Activated CD4-positive, alpha-beta T cell treated with anti-CD3 and anti-CD28 coated beads, Interleukin-2, amount 10 ng/mL, durations not matched to agents 7 days and 5 days (primary cell): ENCODE measurements at places on chromosomes 1 and 21. TPM values are rescaled to one million over a fixed set of nuclear protein-coding genes. Genes with fewer than 3 reads are reported as not detected.

DNA sequence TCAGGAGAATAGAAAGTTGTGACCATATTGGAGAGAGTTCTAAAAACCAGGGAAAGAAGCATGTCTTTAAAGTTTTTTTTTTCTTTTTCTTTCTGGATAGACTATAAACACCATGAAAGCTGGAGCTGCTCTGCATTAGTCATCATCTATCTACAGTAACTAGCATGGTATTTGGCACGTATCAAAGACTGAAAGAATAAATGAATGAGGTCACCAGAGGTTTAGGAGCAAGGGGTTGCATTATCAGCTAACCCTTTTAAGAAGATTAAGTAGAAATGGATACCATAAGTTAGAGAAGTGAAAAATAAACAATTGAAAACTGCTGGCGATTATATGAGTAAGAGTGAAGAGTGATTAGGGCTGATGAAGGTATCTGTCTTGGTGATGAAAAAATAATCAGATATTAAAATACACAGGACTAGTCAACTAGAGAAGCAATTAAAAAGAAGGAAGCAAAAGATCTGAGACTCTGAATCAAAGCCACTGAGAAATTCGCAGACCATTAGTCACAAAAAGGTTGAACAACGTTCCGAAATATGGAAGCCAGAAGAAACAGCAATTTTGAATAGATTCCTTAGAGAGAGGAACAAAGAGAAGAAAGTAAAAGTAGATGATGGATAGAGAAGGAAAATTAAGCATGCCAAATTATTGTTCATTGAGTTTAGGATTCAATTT lies 536.4 kb downstream of the DPYD start:
- DNase-seq: no peak

DNA sequence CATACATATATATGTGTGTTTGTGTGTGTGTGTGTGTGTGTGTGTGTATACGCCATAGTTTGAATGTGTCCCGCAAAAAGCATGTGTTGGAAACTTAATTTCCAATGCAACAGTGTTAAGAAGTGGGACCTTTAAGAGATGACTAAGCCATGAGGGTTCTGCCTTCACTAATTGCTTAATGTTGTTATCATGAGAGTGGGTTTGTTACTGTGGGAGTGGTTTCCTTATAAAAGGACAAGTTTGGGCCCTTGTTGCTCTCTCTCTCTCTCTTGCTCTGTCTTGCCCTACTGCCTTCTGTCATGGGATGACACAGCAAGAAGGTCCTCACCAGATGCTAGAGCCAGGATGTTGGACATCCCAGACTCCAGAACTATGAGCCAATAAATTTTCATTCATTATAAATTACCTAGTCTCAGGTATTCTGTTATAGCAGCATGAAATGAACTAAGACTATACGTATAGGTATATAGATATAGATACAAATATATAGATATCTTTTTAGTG lies 103.8 kb upstream of the ZC3H11B start:
- DNase-seq: no peak

GRCh38 chr1:235105051-235106043 lies 23.3 kb downstream of the TOMM20 start:
- peak; percentile 30 for DNase-seq

DNA sequence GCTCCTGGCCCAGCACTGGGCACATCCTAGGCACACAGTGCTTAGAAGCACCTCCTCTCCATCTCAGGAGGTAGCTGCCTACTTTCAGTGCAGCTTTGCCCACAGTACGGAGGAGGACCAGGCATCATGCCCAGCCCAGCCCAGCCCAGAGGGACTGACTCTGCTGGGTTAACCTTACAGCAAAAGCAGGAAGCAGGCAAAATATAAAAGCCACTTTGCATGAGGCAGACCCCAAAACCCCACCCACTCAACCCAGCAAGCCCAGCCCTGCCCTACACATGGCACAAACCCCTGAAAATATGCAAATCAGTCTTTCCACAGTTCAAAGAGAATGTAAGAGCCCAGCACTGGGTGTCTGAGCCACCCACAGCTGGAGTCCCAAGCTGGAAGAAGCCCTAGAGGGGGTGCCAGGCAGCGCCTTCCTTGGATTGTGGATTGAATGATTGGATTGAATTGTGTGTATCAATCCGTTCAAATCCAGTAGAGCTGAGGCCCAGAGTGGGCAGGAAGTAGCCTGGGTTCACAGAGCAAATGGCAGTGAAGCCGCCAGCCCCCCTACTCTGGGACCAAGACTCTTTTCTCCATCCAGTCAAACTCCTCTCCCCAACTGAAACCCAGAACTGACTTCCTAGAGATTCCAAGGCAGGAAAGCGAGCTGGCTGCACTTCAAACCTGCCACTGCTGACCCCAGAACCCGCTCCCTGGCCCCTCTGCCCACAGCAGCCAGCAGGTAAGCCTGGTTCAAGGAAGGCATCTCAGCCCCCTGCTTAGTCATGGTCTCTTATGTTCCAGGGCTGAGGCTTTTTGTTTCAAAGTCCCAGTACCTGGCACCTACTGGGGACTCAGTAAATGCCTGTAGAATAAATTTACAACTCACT lies 117.7 kb downstream of the LACTBL1 start:
- no peak for DNase-seq

DNA sequence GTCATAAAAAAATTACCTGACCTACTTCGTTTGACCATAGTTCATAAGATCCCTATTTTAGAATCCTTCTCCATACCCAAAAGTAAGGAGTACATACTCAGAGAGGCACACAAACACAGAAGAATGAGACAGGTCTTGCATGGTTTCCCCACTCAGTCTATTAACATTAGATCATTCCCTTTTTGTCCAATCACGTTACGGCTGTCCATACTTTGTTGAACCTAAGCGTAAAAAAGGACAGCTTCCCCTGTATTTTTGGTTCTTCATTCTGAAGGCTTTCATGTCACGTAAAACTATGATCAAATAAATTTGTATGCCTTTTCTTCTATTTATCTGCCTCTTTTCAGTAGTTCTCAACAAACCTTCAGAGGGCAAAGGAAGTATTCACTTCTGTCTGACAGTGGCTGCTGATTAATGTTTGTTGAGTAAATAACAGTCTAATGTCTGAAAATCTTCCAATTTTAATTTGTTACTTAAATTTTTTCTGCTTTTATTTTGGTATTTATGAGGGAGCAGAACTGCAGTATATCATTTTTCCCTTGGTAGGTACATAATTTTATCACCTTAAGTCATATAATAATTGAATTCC lies 16.4 kb downstream of the PKN2 start:
- DNase-seq: no peak

DNA sequence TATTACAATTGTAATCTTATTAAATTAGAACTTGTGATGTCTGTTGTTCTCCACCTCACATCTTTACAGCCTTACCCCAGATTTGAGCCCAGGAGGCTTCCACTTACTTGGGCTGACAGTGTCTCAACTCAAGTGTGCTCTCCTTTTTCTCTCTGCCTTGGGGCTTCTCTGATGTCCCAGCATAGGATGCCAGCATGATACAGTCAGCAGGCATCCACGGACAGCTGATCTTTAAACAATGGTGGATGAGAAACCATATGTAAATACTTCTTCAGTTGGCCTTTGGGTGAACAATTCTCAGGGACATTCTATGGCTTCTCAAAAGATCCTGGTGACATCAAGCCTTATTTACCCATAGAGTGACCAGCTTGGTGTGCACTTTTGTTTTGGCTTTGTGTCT lies 107.6 kb upstream of the GORAB start:
- no peak for DNase-seq

- DNase-seq: no peak
Observed at GRCh38 chr1:17093822-17094393, 25.3 kb downstream of the PADI2 start.

- no peak for DNase-seq
Observed at GRCh38 chr1:58487002-58487401, 59.5 kb downstream of the OMA1 start.

DNA sequence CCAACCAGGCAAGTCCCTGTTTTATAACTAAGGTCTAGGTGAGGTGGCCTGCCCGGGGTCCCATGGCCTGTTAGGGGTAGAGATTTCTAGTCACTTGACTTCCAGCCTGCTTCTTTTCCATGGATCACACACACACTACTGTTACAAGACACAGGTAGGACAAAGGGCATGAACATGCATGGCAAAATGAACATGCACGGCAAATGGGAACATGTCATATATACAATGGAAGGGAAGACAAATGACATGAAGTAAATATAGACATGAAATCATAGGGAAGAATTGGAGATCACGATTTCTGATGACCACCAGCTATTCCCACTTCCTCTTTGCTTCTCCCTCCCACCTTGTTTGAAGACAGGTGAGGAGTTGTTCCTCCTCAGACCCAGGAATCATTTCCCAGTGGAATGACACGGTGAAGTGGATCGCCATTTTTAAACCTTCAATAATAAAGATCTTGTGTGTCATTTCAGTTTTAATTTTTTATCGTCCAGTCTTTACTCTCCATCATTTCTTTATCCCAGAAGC lies 47.6 kb upstream of the ATF3 start:
- DNase-seq: no peak

- DNase-seq: no peak
Observed at GRCh38 chr1:220887202-220887519, 7.9 kb downstream of the HLX start.

DNA sequence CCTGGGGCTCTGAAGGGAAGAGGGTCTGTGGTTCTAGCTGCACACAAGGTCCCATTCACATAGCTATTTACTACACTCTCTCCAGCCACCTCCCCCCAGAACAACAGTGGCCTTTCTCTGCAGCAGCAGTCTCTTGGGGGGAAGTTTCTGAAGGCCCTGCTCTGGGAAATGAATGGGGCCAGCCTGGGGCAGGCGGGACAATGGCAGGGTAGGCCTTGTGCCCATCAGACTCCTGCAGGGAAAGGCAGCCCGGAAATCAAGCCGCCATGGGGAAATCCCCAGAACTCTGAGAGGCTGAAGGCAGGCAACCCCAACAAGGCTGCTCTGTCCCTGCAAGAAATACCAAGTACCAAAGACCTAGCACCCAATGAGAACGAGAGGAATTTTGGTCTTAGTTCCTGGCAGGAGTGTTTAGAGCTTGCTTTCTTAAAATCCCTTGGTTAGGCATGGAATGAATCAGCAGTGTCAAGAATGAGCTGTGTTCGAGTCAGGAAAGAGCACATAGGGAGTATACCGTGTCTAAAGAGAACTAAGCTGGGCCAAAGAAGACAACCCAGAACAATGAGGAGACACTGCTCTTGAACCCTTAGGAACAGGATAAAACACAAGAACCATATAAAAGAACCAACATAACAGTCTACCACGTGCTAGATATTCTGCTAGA lies 11.3 kb downstream of the ARHGEF11 start:
- DNase-seq: no peak

GRCh38 chr1:228782662-228783417 lies 47.6 kb downstream of the RHOU start:
- no peak for DNase-seq

DNA sequence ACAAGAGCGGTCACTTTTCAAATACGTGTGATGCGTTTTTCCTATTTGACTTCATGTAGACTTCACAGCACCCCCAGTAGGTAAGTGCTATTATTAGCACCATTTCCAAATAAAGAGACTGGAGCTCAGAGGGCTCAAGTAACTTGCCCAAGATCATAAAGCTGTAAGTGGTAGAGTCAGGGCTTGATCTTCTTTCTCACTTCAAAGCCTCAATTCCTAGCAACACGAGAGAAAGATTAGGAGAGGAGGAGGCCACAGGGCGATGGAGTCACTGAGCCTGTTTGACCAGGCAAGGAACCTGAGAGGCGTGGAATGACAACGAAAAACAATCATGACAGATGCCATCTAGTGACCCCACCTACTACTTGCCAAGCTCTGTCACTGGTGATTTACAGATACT lies 181.0 kb downstream of the FOXD2 start:
- no peak for DNase-seq

DNA sequence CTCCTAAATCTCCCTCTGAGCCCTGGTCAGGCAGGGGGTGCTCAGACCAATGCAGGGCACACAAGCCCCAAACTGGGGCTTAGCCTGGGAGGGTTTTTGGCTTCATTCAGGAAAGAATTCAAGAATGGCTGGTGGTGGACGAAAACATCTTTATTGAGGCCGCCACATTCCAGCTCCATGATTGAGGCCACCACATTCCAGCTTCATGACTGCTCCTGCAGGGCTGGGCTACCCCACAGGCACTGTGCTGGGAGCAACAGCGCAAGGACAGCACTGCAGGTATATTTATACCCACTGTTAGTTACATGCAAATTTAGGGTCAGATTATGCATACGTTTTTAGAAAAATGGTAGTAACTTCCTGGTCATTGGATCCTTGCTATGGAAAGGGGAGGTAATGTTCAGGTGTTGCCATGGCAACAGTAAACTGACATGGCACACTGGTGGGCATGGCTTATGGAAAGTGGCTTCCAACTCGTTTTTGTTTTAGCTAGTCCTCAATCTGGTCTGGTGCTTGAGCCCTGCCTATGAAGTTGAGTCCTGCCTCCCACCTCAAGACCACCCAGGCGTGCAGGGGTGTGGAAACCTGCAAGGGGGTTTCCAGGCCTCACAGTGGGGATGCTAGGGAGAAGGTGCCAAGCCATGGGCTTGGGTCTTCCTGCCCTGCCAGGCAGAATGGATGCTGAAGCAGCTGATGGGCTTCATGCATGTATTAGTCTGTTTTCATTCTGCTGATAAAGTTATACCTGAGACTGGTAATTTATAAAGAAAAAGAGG lies 348.7 kb upstream of the AJAP1 start:
- DNase-seq: no peak

DNA sequence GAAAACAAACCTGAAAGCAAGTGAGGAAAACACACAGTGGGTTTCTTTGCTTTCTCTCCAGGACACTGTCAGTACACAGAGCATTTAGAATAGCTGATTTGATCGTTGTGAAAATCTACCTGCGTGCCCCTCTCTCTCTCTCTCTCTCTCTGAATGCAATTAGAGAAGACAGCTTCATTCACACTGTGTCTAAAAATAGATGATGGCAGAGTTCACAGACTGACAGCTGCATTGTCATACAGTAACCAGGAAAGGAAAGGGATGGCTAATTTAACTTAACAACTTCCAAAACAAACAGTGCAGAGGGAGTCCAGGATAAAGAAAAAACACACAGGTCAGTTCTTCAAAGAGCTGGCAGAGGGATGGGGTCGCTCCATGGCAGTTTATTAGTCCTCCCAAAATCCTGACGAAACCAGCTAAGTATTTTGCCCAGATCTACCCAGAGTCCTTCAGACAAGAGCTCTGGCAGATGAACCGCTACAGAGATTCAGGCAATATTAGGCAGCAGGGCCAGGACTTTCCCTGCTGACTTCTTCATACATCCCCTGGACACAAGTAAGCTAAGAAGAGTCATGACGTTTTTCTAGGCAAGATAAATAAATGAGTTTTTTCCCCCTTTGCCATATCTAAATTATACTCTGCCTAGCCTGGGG lies 58.9 kb downstream of the WLS start:
- no peak for DNase-seq

DONSON gene
- total RNA-seq: 41.5 TPM

PRR9 gene
- total RNA-seq: not detected

KCNJ10 gene
- not detected for total RNA-seq

RHCE gene
- total RNA-seq: not detected

FAAP20 gene
- total RNA-seq: 66.2 TPM

NBPF10 gene
- 2.8 TPM for total RNA-seq

DYRK3 gene
- total RNA-seq: 4.3 TPM
